ENCODE measurements at places on chromosomes 13 and 19. TPM values are rescaled to one million over a fixed set of nuclear protein-coding genes. Genes with fewer than 3 reads are reported as not detected.

S1PR4 gene
- not detected for total RNA-seq

STARD13 gene
- 46.9 TPM for total RNA-seq

SIAH3 gene
- total RNA-seq: not detected

PALM3 gene
- total RNA-seq: under 0.01 TPM

SCAMP4 gene
- 16.1 TPM for total RNA-seq

CNN1 gene
- 102 TPM for total RNA-seq

PRTN3 gene
- not detected for total RNA-seq

IGSF23 gene
- not detected for total RNA-seq

Data from IMR-90 (cell line).